Activated T-helper 2 cell treated with anti-CD3 and anti-CD28 coated beads, Interferon-gamma antibody, Interleukin-2, Interleukin-4, amounts not matched to agents 10 μg/mL and 5 μg/mL and 100 μg/mL, durations not matched to agents 14 hours and 24 hours and 36 hours (primary cell): ENCODE measurements at places on chromosomes 12 and 14.

DNA sequence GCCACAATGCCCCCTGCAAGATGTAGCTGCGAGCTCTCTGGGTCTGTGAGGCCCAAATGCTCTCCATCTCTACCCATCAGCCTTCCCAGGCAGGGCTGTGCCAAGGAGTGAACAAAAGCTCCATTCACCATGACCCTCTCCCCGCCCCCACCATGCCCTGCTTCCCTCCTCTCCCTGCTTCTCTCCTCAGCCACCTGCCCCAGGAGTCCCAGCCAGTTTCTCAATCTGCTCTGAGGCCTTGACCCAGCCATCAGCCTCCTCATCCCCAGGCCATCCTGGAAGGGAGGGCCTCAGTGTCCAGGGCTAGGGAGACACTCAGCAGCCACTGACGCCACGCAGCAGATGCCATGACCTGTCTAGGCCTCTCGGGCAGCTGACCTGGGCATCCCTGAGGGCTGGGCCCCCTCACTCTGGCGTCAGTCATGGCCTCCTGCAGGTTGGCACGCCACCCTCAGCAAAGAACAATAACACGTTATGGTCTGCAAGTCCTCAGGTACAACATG is 8.5 kb upstream of the KRT5 start:
- DNase-seq, result no peak

DNA sequence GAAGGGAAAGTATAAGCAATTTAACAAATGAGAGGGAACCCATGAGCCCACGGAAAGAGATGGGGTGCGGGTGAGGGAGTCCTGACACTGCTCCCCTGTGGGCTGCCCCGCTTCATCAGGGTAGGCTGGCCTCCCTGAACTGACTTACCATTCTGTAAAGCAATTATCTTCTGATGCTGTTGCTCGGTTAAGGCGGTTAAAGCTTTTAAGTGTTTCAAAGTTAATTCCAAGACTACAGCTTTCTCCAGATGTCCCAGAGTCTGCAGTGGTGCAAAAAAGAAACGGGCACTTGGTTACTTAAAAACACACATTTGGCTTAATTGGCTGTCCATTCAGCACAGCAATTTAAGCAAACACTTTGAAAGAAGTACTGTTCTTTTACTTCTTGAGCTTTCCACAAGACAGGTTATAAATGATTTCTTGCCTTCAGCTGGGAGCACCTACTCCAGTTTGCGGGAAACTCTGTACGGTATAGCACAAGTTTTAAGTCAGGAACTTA is 1.3 kb downstream of the BHLHE41 start:
- DNase-seq, result no peak

GRCh38 chr12:82523996-82524395 is 162.7 kb upstream of the TMTC2 start:
- DNase-seq, result no peak

DNA sequence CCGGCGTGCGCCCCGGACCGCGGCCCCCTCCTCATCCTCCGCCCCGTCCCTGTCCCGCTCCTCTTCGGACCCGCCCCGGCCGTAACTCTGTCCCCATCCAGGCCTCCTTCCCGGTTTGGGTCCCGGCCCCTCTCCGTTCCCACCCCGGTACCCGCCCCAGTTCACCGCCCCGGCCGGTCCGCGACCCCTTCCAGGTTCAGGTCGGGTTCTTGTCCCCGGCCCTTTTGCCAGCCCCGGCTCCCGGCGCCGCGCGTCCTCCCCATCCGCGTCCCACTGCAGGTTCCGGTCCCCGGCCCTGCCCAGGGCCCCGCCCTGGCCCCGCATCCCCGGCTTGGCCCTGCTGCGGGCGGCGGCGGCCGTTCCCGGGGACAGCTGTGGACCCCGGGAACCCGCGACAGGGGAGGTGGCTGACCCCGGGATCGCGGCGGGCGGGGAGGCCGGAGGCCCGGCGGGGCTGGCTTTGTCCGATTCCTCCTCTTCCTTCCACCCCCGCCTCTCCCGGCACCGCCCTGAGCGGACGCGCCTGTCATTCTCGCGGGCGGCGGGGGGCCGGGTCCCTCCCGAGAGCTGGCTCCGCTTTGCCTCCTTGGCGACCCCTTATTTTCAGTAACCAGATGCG is 601 bp downstream of the KLC1 start:
- peak; percentile 41 for DNase-seq

- DNase-seq, result peak; percentile 56
These were observed 174.1 kb downstream of the CRADD start for GRCh38 chr12:93851257-93851671.

GRCh38 chr14:22147716-22148115 is 441.3 kb downstream of the DAD1 start:
- DNase-seq, result no peak

- no peak for DNase-seq
These were observed 91.4 kb upstream of the CPM start for GRCh38 chr12:69024413-69024812.

DNA sequence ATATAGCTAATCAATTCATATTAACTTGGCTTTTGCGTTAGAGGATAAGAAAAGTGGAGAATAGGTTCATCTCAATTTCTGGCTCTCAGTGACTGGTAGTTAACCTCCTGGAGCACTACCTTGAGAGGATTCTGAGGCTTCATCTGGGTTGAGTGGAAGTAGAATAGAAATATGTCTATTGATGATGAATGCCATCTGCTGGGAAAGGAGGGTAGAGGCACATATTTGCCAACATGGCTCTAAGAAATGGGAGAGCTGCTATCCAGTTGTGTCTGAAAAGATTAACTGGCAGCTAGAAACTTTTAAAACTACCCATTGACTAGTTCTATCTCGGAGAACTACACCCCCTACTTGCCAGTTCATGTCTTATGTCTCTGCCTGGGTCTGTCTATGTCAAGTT is 530.1 kb downstream of the NRXN3 start:
- DNase-seq, result no peak

- DNase-seq, result no peak
These were observed 29.7 kb upstream of the CEBPE start for GRCh38 chr14:23148591-23149249.

GRCh38 chr12:78388461-78388860 is 476.1 kb upstream of the SYT1 start:
- DNase-seq, result no peak

GRCh38 chr14:100279563-100279962 is 26.7 kb downstream of the SLC25A29 start:
- no peak for DNase-seq

GRCh38 chr12:92648242-92649031 is 54.4 kb upstream of the PLEKHG7 start:
- DNase-seq, result no peak

- DNase-seq, result no peak
These were observed 1.9 kb upstream of the SLCO1A2 start for GRCh38 chr12:21336656-21337055.

GRCh38 chr12:56585098-56585497 is 45.0 kb downstream of the BAZ2A start:
- no peak for DNase-seq

DNA sequence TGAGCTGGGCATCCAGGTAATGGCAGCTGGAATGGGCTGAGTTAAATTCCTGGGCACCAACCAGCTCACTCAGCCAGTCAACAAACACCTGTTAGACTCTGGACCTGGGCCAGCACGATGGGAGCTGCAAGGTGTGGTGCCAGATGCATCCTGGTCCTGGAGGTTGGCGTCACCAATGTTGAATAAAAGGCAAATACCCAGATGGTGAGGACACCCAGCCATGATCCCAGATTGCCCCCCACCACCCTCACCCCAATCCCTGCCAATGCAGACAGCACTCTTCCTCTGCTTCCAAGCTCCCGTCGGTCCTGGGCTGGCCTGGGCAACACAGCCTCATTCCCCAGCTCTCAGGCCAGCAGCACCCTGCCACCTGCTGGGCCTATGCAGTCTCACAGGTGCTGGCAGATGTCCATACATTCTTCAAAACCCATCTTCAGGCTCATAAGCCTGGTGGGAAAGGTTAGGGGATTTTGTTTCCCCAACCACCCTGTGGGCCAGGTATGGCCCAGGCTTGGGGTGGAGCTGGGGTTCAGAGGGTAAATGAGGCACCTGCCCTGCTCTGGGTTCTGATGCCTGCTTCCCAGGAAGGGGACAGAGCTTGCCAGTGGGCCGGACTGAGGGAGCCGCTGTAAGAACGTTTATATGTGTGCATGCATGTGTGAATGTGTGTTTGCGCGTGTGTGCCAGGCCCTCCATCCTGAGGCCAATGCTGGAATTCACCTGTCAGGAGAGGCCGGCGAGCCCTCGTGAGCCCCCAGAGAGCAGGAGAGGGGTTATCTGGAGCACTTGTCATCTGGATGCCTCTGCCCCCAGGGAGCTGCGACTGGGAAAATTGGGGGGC is 58.0 kb downstream of the LGMN start:
- DNase-seq, result no peak

- no peak for DNase-seq
These were observed 17.1 kb upstream of the AKAP6 start for GRCh38 chr14:32312010-32312331.

GRCh38 chr12:82765971-82766705 is 79.4 kb downstream of the TMTC2 start:
- DNase-seq, result no peak

DNA sequence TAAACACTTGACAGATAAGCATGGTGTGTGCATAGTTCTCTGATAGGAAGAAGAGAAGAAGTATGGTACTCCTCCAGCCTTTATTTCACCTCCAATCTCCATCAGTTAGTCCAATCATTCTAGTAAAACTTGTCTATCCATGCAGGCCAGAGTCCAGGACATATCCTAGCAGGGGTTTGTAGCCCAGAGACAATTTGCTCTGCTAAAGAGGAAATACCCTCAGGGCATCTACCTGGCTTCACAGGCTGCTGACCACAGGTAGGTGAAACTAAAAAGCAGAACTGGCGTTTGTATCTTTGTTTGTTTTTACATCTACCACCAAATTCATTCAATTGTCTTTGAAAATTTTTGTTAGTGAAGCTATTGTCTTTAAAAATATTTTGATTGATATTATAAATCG is 717.6 kb downstream of the FSCB start:
- no peak for DNase-seq

DNA sequence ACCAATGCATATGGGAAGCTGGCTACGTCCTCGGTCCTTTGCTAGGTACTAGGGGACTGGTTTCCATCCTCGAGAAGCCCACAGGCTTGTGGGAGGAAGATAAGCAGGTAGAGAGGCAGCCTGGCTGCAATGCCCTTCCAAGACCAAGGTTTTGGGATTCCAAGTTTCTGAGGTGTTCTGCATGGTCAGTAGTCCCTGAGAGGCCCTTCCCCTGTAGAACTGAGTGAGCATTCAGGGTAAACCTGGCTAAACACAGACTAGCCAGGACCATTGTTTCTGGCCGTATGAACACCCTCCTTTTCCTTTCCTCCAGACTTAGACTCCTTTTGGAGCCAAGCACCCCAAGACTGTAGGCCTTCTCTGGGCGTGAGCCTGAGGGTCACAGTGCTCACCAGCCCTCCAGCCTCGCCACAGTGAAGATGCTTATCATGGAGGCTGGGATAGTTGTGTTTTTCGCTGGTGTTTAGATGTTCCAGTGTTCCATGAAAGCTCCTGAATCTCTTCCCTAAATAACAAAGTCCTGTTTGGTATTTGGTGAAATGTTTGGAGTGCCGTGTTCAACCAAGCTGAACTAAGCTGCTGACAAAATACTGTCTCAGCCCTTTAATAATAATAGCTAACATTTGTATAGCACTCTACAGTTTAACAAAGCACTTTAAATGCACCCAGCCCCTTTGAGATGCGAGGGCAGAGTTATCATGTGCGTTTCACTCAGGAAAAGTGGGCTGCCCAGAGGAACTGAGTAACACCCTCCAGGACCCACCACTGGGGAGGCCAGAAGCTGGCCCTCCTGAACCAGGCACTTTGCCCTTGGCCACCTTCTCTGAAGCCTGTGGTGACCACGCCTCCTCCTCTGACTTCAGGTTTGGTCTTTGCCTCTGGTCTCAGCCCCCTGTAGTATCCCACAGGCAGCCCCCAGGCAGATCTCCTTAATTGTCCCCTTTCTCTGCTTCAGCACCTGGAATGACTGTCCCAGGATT is 284.5 kb downstream of the CACNA1C start:
- no peak for DNase-seq

DNA sequence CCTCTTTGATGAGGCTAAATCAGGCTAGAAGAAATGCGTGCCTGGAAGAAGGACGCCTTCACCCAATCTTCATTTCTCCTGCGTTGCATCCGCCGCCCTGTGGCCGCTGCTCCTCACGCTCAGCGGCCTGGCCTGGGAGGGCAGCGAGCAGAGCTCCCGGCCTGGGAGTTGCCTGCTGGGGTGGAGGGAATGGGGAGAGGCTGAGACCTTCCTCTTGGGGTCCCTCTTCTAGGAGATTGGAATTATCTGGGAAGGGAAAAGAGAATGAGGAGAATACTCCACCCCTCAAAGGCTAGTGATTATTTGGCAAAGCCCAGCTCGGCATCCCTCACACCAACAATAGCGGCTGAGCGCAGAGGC is 2.4 kb upstream of the HOXC12 start:
- no peak for DNase-seq

GRCh38 chr12:76719171-76720041 is 44.5 kb upstream of the ZDHHC17 start:
- no peak for DNase-seq

GRCh38 chr14:104676130-104676693 is 13.2 kb upstream of the INF2 start:
- no peak for DNase-seq

GRCh38 chr12:38639625-38640024 is 265.8 kb downstream of the CPNE8 start:
- DNase-seq, result no peak

DNA sequence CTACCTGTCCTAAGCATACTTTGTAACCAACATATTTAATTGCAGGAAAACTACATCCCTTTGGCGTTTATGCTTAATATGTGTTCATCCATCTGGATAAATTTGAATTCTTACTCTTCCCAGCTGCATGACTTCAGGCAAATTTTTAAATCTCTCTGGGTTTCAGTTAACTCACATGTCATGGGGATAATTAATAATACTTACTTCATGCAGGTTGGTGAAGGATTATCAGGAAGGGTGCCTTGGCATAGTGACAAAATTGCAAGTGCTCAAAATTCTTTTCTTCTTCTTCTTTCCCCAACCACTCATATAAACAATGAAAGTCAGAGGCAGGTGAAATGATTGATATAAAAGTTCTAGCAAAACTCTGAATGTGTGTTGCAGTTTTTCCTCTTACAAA is 15.9 kb downstream of the SYT10 start:
- no peak for DNase-seq

DNA sequence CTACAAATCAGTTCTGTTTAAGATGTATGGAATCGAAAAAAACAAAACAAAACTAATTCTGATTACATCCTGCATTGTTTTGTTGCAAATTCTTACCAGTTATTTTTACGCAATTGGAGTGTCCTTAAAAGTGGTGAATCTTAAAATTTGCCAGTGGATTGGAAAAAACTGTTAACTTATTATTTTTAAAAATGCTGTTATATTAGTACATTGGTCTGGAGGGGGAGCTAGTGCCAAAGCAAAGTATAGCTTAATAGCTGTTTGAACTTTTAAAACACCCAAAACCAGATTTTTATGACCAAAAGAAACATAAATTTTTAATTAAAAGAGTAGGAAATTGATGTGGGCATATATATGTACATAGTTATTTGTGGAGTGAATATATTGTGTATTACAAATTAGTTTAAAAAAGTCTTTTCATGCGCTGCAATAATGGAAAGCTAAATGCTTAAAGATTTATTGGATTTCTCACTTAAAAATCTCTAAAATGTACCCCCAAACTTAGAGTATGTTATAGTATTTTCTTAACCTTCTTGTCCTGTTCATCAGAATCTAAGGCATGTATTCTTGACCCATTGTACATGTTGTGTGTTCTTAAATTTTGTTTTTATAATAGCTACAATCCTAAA is 2.5 kb downstream of the FUT8 start:
- no peak for DNase-seq

GRCh38 chr14:33954016-33954598 is 3.2 kb upstream of the EGLN3 start:
- no peak for DNase-seq
